ENCODE measurements at places on chromosomes 7 and 10.

DNA sequence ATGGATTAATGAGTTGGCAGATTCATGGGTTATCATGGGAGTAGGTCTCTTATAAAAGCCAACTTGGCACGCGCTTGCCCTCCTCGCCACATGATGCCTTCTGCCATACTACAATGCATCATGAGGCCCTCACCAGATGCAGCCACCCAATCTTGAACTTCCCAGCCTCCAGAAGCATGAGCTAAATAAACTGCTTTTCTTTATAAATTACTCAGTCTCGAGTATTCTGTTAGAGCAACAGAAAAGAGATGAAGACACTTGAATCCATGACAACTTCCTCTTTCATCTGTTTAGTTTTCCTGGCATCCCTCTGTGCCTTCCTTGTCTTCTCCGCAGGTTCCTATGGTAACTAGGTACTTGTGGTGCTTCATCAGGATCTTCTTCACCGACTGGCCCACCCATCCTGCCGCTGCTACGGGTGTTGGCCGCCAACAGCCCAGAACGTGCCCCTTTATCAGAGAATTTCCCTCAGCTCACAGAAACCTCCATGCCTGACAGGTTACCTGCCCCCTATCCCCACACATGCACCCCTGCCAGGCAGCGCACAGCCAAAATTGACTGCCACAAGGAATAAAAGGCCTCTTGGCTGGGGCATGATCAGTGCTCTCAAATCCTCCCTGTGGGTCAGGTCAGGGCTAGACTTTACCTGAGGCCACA lies 28.0 kb upstream of the PPIF start:
- DNase-seq: no peak

- no peak for DNase-seq
Measured at GRCh38 chr7:22223807-22224206, 133.1 kb downstream of the RAPGEF5 start.

DNA sequence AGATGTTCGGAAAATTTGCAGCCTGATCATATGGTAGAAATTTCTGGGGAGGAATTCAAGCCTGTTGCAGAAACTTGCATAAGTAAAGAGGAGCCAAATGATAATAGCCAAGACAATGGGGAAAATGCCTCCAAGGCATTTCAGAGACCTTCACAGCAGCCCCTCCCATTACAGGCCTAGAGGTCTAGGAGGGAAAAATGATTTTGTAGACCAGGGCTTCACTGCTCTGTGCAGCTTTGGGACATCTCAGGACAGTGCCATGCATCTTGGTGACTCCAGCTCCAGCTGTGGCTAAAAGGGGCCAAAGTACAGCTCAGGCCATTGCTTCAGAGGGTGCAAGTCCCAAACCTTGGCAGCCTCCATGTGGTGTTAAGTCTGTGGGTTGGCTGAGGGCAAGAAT lies 50.6 kb upstream of the CYP2C18 start:
- DNase-seq: no peak

DNA sequence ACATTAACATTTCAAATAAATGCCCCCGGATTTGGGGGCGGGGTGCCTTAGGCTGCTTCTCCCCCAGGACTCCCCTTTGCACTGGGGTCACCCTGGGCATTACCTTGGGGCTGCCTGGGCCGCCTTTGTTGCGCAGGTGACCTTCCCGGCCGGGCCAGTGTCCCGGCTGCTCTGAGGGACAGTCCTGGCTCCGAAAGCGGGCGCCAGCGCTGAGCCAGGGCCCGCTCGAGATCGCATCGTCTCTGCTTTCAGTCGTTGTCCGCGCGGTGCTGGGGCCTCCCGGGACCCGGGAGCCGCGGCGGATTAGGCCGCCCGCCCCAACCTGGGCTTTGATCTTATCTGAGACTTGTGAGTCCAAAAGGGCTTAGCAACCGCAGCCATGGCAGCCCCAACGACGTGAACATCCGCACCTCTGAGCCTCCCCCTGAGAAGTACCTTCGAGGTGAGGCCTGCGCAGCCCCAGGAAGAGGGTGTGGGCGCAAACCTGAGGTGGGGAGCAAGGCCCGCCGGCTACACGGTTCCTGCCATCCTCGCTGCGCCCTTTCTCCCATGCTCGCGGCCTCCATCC lies 14.8 kb upstream of the WAPL start:
- DNase-seq: peak; percentile 38

DNA sequence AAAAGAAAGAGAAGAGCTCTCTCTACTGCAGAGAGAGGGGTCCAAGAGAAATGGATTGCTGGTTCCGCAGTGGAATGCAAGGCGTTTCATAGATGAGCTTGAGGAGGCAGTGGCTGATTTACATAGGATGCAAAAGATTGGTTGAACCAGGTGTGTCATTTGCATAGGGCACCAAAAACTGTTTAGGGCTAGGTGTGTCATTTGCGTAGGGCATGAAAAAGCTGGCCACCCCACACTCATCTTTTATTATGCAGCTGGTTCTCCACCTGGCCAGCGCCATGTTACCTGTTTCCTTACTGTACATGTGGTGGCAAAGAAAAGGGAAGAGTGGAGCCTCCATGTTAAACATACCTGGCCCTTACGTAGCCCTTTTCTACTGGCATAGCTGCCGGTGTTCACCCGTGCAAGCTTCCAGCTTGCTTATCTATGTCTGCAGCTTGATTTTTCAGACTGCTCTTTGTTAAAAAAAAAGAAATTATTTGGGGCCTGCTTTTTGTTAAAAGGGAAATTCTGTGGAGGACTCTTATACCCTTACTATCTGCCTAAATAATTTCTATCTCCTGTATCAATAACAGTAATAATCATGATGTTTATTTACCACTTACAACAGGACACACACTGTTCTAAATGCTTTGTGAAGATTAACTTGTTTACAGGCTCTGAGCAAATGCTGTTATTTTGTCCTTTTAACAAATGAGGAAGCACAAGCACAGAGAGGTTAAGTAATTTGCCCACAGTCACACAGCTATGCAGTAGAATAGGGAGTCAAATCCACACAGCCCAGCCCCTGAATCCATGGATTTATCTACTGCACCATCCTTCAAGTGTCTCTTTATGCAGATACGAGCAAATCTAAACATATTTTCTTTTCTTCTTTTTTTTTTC lies 33.3 kb downstream of the CASP7 start:
- no peak for DNase-seq

DNA sequence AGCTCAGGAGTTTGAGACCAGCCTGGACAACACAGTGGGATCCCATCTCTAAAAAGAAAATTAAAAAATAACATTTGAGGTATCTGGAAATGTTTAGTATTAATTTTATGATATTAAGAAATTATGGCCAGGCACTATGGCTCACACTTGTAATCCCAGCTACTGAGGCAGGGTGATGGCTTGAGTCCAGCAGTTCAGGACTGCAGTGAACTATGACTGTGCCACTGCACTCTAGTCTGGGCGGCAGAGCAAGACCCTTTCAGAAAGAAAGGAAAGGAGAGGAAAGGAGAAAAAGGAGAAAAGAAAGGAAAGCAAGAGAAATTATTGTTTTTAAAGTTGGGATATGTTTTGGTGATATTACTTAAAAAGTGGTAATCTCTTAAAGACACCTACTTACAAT lies 2.5 kb upstream of the CCDC186 start:
- DNase-seq: no peak

DNA sequence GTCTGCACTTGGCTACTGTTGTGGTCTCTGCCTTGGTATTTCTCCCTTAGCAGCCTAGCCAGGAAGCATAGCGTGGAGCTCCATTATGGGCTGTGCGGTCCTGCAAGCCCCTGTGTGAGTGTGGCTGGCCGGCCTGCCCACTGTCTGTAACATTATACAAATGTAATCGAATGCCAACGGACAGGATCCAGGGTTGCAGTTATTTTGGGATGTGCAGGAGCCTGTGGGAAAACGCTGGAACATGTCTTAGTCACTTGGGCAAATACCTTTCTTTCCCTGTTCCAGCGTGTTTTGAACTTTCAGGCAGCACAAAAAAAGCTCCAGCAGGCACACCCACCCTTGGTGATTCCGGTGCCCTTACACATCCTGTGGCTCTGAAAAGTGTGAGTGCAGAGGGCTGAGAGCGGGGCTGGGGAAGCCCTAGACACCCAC lies 29.5 kb downstream of the BAG3 start:
- no peak for DNase-seq

GRCh38 chr7:9854605-9855004 lies 1119.1 kb upstream of the PHF14 start:
- no peak for DNase-seq

DNA sequence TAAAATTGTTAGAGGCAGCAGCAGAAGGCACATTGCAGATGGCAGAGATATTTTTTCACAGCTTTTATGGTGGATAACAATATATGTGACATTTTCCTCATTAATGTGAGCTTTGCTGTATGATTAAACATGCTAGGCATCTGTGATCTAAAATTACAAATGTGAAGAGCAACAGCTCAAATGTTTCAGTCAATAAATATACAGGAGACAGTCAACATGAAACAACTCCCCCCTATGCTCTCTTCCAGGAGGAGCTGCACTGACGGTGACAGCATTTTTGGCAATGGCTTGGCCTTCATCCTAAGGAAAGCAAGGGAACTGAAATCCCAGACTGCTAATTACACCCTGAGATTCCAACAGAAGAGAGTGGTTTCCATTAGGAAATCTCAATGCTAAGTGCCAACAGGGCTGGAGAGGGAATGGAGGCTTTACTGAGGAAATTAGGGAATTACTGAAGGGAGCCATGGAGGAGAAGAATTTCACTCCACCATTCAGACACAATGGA lies 51.4 kb upstream of the GRB10 start:
- DNase-seq: no peak

GRCh38 chr10:130720235-130720634 lies 584.0 kb downstream of the GLRX3 start:
- DNase-seq: no peak

DNA sequence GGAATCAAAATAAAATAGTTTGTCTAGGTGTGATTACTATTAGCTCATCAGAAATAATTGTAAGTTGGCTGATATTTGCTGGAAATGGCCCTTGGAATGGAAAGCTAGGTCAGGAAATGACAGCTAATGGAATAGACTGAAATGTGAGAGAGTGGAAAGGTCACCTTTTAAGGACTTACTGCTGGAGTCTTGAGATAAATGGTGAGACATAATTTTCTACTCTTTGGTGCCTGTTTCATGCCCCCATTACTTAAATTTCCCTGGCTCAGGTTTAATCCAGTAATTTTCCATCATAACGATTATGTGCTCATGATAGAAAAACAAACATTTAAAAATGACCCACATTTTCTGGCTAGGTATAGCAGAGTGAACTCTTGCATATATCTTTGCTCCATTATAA lies 123.6 kb downstream of the ADAM22 start:
- no peak for DNase-seq

GRCh38 chr10:97483921-97484320 lies 14.3 kb downstream of the MMS19 start:
- no peak for DNase-seq

- DNase-seq: no peak
Measured at GRCh38 chr7:25569765-25570164, 341.5 kb upstream of the NPVF start.

DNA sequence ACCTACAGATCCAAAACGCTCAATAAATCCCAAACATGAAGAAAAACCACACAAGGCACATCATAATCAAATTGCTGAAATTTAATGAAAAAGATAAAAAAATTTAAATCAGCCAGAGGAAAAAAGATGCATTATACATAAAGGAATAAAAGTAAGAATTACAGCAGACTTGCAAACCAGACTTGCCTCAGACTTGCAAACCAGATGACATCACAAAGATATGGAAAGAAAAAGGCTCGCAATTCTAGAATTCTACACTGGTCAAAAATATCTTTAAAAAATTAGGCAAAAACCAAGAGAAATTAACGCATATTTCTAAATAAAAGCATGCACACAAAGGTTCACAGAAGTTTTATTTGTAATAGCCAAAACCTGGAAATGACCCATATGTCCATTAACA lies 188.0 kb upstream of the NAMPT start:
- DNase-seq: no peak

GRCh38 chr10:51251110-51251509 lies 176.8 kb downstream of the PRKG1 start:
- no peak for DNase-seq

GRCh38 chr10:12594448-12594944 lies 245.1 kb downstream of the CAMK1D start:
- peak; percentile 9 for DNase-seq

GRCh38 chr7:139054101-139054500 lies 18.3 kb upstream of the ZC3HAV1L start:
- no peak for DNase-seq

- DNase-seq: no peak
Measured at GRCh38 chr7:128117691-128118090, 86.5 kb upstream of the LRRC4 start.

- no peak for DNase-seq
Measured at GRCh38 chr10:43399320-43400310, 9.4 kb downstream of the HNRNPF start.
